GOT3 (cell line): ENCODE measurements at places on chromosomes 3 and 15.

DNA sequence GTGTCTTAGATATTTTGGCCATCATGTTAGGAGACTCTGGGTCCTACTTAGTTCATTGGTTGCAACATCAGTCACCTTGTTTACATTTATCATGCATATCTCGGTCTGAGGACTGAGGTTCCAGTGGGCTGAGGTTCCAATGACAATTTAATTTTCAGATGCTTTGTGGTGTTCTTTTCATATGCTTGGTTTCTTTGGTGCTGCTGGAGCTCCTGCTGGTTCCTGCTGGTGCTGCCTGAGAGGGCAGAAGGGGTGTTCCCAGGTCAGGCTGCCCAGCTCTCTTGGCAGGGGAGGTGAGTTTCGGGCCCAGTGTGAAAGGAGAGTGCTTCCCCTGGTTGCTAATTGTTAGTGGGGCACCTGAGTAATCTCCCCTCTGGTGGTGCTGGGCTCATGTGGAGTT lies 6.9 kb upstream of the KLHL40 start:
- no peak for DNase-seq

DNA sequence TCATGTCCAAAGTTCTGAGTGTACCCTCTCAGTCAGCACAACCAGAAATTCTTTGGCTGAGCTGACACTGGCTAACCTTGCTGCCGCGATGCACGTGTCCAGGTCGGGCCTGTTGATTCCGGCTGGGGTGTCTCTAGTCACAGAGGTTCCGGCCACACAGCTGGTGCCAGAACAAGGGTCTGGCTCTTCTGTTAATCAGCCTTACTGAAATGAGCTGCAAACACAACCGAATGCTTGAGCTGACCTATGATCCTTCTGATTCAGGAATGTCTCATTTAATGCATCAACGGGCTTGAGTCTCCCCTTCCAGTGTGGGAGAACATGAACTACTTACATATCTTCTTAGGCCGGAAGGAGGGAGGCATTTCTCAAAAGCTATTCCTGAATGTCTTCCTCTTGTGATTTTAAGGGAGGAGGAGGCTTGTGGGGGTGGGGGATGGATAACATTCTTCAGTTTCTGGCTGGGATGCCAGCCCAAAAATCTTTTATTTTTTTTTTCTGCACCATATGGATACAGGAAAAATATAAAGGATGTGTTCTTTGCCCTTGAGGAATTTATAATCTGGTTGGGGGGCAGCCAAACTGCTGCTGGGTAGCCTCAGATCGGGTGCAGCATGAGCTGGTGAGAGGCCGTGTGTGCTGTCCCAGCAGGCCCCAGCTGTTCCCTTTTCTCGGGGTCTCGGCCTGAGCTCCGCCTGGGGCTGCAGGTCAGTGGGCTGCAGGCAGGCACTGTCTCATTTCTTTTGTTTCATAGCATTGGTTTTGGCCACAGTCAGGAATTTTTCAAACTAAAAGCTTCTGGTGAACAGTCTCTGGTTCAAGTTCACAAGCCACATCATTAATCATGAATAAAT lies 319.1 kb upstream of the TBL1XR1 start:
- no peak for DNase-seq

GRCh38 chr15:83422081-83422480 lies 25.1 kb upstream of the SH3GL3 start:
- DNase-seq, result no peak

- DNase-seq, result no peak
Observed at GRCh38 chr3:14911651-14912050, 35.7 kb upstream of the NR2C2 start.

DNA sequence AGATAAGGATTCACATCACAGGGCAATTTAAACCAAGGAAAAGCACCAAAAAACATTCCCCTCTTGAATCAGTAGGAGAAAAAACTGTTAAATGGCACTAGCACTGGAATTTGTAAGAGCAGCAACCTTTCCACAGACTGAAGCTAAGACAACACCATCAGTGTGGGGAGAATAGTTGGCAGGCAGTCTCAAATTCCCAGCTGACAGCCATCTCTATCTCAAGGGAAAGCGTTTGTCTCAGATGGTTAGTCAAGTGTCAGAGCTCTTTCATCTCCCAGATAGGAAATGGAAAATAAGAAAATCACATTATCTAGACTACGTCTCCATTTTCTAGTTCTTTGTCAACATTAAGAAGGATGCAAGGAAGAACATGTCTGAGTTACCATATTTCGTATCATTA lies 228.7 kb downstream of the WDR72 start:
- no peak for DNase-seq

DNA sequence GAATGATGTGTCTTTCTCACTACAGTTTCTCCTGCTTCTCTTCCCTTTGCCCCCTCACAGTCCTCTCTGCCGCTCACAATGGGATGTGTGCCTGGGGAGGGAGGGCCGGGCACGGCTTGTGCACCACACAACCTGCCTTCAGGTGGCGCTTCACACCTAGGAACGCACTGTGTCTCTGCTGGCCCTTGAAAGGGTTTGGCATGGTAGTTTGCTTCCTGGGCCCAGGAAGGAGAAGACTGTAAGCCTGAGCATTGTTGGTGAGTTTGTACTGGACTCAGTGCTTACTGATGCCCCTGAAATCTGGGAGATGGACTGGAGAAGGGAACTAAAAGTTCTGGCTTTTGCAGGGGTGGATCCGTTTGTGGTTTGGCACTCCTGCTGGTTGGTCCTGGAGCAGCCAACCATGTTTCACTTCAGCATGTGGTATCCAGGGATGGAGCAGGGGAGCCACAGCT lies 9.2 kb downstream of the ALPK3 start:
- DNase-seq, result no peak

DNA sequence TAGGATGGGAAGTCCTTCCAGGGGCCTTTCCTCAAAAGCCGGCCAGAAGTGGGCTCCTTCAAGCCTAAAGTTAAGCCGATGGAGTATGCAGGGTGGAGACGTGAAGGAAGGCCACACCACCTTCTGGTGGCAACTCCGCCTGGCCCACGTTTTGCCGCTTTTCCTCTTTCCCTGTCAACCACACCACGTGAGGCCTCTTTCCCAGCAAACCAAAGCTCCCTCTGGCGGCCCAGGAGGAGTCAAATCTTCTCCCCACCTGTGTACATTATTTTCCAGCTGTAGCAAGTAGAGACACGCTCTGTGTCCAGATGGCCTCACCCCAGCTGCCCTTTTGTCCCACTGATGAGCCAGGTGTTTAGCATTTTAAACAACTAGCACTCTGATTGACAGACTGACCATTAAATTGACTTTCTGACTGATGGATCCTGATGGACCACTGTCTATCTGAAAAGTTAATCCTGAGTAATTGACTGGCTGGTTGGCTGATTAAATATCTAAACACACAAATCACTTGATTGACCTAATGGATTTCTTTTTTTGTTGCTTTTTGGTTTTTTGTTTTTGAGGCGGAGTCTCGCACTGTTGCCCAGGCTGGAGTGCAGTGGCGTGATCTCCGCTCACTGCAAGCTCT lies 59.6 kb upstream of the ZBTB38 start:
- no peak for DNase-seq

- no peak for DNase-seq
Observed at GRCh38 chr15:40336744-40337122, 4.0 kb downstream of the CCDC9B start.

DNA sequence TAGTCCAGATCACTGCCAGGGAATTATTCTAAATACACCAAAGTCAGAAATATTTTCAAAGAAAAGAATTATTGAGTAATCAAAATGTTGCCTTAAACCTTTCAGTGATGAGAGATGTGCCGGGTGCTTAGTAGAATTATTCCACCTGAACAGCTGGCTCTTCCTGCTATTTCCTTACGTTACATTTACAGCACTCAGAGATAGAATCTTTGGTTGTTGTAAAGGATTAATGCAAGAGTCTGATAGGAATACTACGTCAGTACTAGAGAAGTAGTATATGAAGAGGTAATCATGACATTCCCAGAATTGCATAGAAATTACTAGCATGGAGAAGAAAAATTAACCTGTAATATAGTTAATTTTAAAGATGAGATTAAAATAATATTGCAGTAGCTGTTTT lies 50.9 kb upstream of the ZDHHC23 start:
- no peak for DNase-seq

DNA sequence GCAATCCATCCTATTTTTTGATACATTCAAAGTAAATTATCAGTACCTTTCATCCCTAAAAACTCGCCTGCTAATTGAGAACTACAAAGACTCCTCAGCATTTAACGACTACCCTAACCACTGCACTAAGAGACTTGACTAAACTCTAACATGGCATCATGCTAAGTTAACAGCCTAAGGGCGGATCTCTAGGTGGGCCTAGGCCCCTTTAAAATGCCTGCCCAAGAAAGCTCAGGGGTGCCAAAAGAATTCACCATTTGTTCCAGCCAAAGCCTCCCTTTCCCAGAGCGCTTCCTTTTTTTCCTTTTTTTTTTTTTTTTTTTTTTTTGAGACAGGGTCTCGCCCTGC lies 568 bp upstream of the NEK4 start:
- DNase-seq, result no peak

DNA sequence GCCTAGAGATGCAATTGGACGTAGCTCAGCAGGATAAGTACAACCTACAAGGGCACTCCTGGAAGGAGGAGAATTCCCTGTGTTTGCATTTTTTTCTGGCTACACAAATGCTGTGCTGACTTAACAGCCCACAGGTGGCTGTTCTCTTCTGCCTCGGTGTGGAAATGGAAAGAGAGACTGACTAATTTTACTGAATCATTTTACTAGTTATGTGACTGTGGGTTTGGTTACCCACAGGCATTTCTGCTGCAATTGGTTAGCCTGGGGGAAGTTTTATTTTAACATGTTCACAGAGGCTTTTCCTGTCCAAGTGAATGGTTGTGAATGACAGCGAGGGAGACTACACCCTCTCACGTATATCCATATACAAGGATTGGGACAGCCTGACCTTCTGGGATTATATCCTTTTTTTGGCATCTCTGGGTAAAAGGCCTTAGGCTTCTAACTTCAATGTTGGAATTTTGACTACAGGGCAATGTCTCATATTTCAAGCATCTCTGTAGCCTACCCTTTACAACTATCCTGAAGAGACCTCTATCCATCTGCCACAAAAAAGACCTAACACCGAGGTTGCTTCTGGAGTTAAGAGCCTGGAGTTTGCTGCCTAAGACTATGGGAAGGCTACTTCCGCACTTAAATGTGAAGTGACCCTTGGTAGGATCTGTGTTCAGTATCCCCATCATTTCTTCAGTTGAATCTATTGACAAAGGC lies 67.2 kb upstream of the TP63 start:
- peak; percentile 17 for DNase-seq

- no peak for DNase-seq
Observed at GRCh38 chr15:31328428-31328968, 1.9 kb downstream of the KLF13 start.

- no peak for DNase-seq
Observed at GRCh38 chr15:40554161-40554525, 10.7 kb downstream of the CCDC32 start.

DNA sequence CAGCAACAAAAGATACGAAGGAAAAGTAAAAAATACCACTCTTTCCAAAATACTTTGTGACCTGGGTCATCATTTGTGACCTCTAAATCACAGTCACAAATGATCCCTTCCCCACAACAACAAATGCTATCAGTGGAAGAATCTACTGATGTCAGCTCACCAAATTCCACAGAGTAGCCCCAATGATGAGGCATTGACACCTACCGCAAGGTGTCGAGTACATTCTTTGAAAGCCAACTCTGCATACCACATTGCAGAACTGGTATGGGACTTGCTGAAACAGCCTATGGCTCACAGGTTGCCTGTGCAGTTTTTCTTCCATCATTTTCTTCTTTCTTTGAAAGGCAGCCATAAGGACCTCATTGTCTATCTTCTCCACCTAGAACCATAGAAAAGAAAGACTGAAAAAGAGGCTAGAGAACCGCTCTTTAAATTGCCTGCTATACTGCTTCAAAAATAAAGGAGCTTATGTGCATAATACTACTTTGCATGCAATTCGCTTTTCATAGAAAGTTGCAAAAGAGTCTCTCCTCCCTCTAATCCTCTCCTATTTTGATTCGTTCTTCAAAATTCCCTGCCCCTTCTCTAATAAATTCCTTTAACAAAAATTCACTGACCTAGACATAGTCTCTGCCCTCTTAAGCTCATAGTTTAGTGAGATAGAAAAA lies 21.4 kb upstream of the KPNA1 start:
- DNase-seq, result no peak

DNA sequence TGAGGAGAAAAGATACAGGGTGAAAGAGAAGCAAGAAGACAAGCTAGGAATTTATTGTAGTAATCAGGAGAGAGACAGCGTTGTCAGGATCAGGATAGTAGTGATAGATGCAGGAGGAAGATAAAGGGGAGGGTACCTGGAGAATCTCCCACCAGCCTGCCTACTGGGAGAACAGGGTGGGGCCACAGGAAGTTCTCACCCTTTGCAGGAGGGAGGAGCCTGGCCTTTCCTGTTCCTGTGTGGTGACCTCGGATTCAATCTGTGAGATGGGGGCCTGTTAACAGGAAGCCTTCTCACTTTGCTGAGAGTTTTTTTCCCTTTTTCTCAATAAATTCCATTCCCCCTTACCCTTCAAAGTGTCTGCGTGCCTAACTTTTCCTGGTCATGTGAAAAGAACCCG lies 37.6 kb downstream of the GMPS start:
- no peak for DNase-seq
